ENCODE measurements at places on chromosomes 11 and 22. TPM values are rescaled to one million over a fixed set of nuclear protein-coding genes. Genes with fewer than 3 reads are reported as not detected.

- H3K36me3 ChIP-seq: no peaks in the 10 kb centered on the region
- no peak overlapping the region for H3K27ac ChIP-seq
- no peaks in the 10 kb centered on the region for H3K27me3 ChIP-seq
- H3K4me1 ChIP-seq: no peaks in the 10 kb centered on the region
- H3K4me3 ChIP-seq: no peak overlapping the region
- no peak for DNase-seq
Measured at GRCh38 chr22:48044487-48045060, 1282.1 kb downstream of the TBC1D22A start.

DNA sequence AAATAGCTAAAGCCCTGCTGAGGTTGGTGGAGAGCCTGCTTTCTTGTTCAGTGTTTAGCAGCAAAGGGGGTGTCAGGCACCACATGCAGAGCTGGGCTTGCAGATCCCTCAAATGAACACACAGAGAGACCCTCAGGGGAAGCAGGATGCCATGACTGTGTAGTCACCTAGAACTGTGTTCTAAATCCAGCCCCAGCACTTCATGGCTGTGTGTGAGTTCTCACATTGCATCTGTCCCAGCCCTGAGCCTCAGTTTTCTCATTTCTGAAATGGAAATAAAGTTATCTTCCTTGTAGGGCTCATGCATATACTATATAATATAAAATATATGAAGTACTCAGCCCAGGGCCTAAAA is 47.1 kb downstream of the CWC15 start:
- H3K36me3 ChIP-seq: no peaks in the 10 kb centered on the region
- H3K4me1 ChIP-seq: no peaks in the 10 kb centered on the region
- peak overlapping the region; percentile 4 for H3K27ac ChIP-seq
- no peak for DNase-seq
- H3K27me3 ChIP-seq: no peaks in the 10 kb centered on the region
- H3K4me3 ChIP-seq: no peak overlapping the region

GRCh38 chr11:110094298-110095285 is 1.4 kb downstream of the ZC3H12C start:
- peak overlapping the region; percentile 91 for H3K4me3 ChIP-seq
- DNase-seq: no peak
- H3K36me3 ChIP-seq: no peaks in the 10 kb centered on the region
- peaks cover 23% of the 10 kb centered on the region for H3K27me3 ChIP-seq

DNA sequence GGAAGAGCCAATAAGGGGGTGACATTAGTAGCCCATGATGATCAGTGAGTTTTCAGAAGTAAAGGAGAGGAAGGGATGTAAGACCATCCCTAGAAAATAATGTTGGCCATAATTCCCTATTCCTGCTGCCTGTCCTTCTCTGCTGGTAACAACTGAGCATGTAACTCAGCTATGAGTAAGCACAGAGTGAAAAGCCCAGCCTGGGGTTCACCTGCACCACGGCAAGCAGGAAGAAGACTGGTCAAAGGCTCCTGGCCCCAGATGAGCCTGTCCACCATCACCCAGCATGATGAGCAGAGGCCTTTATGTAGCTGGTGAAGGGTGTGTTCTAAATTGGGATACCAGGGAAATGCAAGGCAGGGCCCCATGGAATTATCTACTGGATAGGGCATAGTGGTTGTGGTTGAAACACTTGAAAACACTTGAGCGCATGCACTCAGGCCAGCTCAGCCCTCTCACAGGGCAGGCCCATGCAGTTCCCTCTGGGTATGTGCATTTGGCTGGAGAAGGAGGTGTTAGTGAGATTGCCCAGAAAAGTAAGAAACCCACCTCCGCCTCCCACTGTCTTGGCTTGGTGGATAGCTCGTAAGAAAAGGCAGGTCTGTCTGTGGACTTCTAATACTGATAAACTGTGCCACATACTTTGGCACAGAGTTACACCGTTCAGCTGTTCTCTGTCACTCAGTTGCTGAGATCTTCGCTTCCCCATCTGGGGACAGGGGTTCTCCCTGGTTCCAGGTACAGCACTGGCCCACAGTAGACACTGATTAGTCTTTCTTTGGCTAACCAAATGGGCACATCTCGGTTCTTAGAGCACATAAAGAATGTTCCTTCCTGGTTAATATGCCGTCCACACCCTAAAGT is 86.8 kb downstream of the AMOTL1 start:
- DNase-seq: no peak
- no peak overlapping the region for H3K4me3 ChIP-seq
- H3K36me3 ChIP-seq: peaks cover 96% of the 10 kb centered on the region
- no peaks in the 10 kb centered on the region for H3K27me3 ChIP-seq
- H3K27ac ChIP-seq: no peak overlapping the region

DNA sequence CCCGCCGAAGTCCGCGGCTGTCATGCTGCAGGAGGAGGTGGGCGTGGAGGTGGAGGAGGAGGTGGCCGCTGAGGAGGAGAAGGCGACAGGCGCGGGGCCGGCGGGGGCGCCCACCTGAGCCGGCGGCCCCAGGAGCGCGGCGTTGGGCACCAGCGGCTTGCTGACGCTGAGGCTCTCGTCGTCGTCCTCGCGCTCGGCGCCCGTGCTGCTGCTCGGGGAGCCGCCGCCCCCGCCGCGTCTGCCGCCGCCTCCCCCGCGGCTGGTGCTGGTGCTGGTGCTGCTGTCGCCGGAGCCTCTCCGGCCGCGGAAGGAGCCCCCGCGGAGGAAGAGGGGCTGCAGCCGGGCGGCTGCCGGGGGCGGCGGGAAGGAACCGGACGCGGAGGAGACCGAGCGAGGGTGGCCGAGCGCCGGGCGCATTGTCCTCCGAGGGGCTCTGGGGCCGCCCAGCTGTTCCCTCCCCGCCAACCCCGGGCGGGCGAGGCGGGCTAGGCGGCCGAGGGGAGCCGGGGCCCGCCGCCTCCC is 388 bp downstream of the TMEM121B start:
- peak overlapping the region; percentile 65 for H3K4me3 ChIP-seq
- no peaks in the 10 kb centered on the region for H3K36me3 ChIP-seq

- no peaks in the 10 kb centered on the region for H3K4me1 ChIP-seq
- no peak for DNase-seq
- no peak overlapping the region for H3K4me3 ChIP-seq
- H3K27me3 ChIP-seq: no peaks in the 10 kb centered on the region
- H3K27ac ChIP-seq: no peak overlapping the region
Measured at GRCh38 chr11:86237267-86237804, 7.2 kb upstream of the EED start.

DNA sequence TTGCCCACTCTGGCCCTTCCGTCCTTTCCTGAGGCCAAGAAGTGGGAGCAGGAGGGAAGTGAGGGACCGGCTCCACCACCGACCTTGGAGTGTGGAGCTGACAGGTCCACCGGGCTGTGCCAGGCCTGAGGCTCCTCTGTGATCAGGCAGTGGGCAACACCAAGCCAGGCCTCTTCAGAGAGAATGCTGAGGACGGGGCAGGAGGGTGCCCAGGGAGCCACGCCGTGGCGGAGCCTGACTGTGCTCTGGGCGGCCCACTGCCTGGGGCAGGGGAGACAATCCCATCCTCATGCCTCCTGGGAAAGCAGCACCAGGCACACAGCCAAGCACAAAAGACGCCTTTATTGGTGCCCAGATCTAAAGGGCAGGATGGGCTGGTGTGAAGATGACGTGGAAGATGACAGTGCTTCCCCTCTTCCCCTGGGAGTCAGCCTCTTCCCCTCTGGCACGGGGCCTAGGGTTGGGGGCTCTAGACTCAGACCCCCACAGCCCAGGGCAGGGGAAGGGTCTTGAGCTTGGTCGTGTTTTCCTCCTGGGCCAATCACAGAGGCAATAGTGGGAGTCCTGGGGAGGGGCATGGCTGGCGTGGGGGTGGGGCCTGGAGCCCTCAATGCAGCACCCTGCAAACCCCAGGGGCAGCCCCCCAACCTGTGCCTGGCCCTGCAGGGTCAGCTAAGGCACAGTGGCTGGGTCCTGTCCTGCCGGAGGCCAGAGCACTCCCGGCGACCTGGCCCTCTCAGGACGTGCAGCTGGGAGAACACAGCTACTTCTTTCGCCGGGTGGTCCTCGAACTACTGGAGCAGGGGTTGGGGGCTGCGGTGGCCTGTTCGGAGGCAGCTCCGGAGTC is 4.7 kb downstream of the LMF2 start:
- no peak overlapping the region for H3K4me3 ChIP-seq
- no peak overlapping the region for H3K27ac ChIP-seq
- H3K27me3 ChIP-seq: no peaks in the 10 kb centered on the region
- H3K36me3 ChIP-seq: peaks cover 15% of the 10 kb centered on the region
- no peak for DNase-seq

DNA sequence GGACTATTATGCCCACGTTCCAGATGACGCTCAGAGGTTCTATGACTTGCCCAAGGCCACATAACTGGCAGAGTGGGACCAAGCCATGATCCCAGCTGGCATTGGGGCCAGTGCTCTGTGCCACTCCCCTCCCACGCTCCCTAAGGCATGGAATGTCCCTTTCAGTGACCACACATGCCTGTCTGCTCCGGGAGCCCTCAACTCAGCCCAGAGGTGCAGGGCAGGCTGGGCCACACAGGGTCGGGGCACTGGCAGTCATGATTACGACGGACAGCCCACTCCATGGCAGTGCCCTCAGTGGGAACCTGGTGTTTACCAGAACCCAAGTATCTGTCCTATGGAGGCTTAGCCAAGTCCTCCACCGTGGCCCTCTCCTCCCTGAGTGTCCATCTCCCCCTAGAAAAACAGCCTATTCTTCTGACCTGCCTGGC is 10.0 kb downstream of the RHBDD3 start:
- H3K36me3 ChIP-seq: no peaks in the 10 kb centered on the region
- no peak overlapping the region for H3K27ac ChIP-seq
- no peaks in the 10 kb centered on the region for H3K27me3 ChIP-seq
- peaks cover 4% of the 10 kb centered on the region for H3K4me1 ChIP-seq

- H3K27me3 ChIP-seq: no peaks in the 10 kb centered on the region
- no peak overlapping the region for H3K4me3 ChIP-seq
- H3K36me3 ChIP-seq: no peaks in the 10 kb centered on the region
- peaks cover 39% of the 10 kb centered on the region for H3K4me1 ChIP-seq
Measured at GRCh38 chr11:65492637-65493366, 6.0 kb upstream of the MALAT1 start.

DNA sequence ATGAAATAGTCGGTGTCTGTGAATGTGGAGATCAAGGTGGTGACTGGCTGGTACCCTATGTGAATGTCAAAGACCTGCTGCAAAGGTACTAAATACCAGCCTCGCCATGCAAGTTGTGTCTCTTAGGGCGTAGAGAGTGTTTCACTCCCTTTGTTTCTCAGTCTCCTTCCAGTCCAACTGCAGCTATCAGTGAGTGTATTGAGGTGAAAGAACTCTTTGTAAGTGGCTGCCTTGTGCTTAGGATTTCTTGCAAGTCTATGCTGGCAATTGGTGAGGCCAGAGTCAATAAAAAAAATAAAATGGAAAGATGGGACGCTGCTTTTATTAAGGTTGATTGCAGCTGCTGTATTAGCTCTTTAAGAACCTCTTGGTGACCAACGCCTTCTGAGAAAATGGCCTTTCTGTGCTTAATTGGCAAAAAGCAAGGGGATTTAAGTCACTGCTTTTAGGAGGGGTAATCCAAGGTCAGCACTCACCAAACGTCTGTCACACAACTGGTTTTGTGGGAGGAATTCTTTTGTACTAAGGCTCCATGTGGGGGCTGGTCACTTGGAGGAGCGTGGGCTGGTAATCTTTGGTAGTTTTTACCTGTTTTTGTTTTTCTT is 95.1 kb downstream of the PARVA start:
- H3K4me3 ChIP-seq: no peak overlapping the region
- H3K4me1 ChIP-seq: peaks cover 8% of the 10 kb centered on the region
- peak overlapping the region; percentile 5 for H3K27ac ChIP-seq
- H3K27me3 ChIP-seq: no peaks in the 10 kb centered on the region
- DNase-seq: no peak

GRCh38 chr22:44834065-44834464 is 81.7 kb downstream of the ARHGAP8 start:
- H3K36me3 ChIP-seq: peaks cover 22% of the 10 kb centered on the region
- H3K27me3 ChIP-seq: no peaks in the 10 kb centered on the region
- no peak overlapping the region for H3K27ac ChIP-seq

- H3K4me3 ChIP-seq: no peak overlapping the region
- H3K27ac ChIP-seq: no peak overlapping the region
- H3K36me3 ChIP-seq: no peaks in the 10 kb centered on the region
- DNase-seq: no peak
- peaks cover 1% of the 10 kb centered on the region for H3K27me3 ChIP-seq
- H3K4me1 ChIP-seq: peaks cover 6% of the 10 kb centered on the region
Measured at GRCh38 chr22:38963872-38964271, 6.5 kb downstream of the APOBEC3A start.

- peaks cover 28% of the 10 kb centered on the region for H3K27me3 ChIP-seq
- no peaks in the 10 kb centered on the region for H3K36me3 ChIP-seq
- no peak for DNase-seq
- H3K4me3 ChIP-seq: no peak overlapping the region
Measured at GRCh38 chr11:132357811-132358572, 987.6 kb downstream of the NTM start.

GRCh38 chr11:114027391-114027790 is 32.1 kb upstream of the ZBTB16 start:
- H3K4me3 ChIP-seq: no peak overlapping the region
- no peak for DNase-seq
- no peaks in the 10 kb centered on the region for H3K4me1 ChIP-seq
- peaks cover 6% of the 10 kb centered on the region for H3K27me3 ChIP-seq
- no peak overlapping the region for H3K27ac ChIP-seq
- H3K36me3 ChIP-seq: no peaks in the 10 kb centered on the region

DNA sequence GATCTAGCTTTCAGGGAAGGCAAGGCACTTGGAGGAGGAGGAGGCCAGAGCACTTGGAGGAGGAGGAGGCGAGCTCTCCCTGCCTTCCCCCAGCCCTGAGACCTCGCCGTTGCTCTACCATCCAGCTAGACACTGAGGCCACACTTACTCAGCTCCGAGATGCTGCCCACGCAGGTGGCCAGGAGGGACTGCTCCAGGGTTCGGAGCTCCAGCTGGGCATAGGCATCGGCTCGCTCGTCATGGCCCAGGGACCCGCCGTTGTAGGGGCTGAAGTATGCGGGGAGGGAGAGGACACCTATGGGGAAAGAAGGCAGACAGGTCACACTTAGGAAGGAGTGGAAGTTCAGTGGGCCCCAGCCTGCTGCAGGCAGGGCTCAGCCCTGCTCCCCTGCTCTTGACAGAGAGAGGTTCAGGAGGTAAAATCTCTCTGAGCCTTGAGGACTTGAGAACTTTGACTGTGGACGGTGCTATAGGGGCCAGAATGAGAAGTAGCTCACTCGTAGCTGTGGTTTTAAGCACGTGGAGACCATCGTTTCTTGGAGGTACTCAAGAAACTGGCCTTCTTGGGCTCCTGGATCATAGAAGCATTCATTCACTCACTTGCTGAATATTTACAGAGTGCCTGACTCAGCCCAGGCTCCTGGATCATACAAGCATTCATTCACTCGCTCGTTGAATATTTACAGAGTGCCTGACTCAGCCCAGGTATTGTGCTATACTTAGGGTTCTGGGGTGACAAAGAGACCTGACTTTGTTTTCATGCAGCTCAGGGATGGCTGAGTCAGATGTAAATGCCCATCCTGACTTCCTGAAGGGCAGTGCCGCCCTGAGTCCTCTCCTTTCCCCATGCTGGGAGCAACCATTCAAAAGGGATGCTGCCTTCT is 99.2 kb downstream of the NAT10 start:
- no peaks in the 10 kb centered on the region for H3K27me3 ChIP-seq
- peaks cover 11% of the 10 kb centered on the region for H3K4me1 ChIP-seq
- no peak for DNase-seq
- H3K36me3 ChIP-seq: peaks cover 12% of the 10 kb centered on the region
- H3K27ac ChIP-seq: no peak overlapping the region
- no peak overlapping the region for H3K4me3 ChIP-seq

The C22orf31 gene
- not detected for total RNA-seq

The IGF2 gene
- total RNA-seq: 5.1 TPM

The BBOX1 gene
- not detected for total RNA-seq

The SYCE3 gene
- total RNA-seq: 0.91 TPM

The SELENOM gene
- 10.4 TPM for total RNA-seq

The FANCF gene
- 19.7 TPM for total RNA-seq

The PANX3 gene
- total RNA-seq: not detected

The TRABD gene
- total RNA-seq: 49.6 TPM

The HOATZ gene
- total RNA-seq: 0.89 TPM
